ENCODE measurements at places on chromosomes 11 and 22.

GRCh38 chr11:108218455-108218854, 4.0 kb downstream of the NPAT start:
- DNase-seq, result no peak

GRCh38 chr22:41762980-41763779, 37.3 kb upstream of the CCDC134 start:
- DNase-seq, result no peak

DNA sequence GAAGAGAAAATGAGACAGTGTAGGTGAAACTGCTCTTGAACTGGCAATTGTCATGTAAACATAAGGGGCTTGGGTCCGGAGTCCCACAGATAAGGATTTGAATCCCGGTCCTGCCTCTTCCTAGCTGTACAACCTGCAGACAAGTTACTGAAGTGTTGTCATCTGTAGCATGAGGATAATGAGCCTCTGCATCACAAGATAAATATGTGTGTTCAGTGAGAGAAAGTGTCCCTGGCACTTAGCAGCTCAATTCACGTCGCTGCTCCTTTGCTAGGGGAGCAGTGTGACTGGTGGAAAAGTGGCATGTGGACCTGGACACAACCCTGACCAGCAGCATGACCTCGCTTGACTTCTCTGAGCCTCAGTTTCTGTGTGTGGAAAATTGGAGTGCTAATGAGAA, 73.7 kb upstream of the NECTIN1 start:
- DNase-seq, result no peak

DNA sequence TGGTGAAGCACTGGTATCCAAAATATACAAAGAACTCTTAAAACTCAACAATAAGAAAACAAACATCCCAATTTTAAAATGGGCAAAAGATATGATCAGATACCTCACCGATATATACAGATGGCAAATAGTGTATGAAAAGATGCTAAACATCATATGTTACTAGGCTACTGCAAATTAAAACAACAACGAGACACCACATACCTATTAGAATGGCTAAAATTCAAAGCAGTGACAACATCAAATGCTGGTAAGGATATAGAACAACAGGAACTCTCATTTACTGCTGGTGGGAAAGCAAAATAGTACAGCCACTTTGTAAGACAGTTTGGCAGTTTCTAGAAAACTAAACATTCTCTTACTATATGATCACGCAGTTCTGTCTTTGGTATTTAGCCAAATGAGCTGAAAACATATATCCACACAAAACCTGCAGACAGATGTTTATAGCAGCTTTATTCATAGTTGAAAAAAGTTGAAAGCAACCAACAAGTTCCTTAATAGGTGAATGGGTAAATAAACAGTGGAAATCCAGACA, 38.5 kb downstream of the SIK3 start:
- no peak for DNase-seq

GRCh38 chr22:26196657-26197056, 27.4 kb downstream of the SEZ6L start:
- no peak for DNase-seq

DNA sequence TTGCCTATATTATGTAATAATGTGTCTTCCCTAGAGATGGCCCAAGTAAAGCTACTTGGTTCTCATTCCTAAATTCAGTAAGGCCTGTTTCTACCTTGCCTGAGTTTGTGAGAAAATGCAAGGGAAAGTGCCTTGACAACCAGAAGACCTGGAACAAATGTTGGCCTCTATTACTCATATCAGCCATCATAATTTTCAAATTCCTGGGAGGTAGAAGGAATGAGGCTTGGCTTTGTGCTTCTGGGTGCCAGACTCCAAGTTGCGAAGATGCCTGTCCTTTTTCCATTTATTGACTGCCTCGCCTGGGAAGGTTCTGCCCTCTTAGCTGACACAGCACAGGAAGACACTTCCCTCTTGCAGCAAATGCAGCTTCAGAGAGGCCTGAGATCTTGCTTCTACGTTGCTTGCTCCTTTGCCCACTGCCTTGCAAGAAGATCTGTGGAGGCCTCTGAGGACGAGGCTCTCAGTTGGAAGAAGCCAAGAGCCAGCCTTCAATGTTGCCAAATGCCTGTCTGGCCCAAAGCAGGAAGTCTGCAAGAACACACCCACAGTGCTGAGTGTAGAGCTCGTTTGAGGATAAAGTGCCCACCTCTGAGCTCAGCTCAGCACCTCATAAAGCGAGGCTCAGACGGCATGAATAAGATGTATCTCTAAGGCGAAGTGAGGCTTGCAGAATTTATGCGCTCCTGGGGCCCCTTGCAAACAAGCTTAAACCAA, 120.1 kb downstream of the GALNT18 start:
- DNase-seq, result no peak

DNA sequence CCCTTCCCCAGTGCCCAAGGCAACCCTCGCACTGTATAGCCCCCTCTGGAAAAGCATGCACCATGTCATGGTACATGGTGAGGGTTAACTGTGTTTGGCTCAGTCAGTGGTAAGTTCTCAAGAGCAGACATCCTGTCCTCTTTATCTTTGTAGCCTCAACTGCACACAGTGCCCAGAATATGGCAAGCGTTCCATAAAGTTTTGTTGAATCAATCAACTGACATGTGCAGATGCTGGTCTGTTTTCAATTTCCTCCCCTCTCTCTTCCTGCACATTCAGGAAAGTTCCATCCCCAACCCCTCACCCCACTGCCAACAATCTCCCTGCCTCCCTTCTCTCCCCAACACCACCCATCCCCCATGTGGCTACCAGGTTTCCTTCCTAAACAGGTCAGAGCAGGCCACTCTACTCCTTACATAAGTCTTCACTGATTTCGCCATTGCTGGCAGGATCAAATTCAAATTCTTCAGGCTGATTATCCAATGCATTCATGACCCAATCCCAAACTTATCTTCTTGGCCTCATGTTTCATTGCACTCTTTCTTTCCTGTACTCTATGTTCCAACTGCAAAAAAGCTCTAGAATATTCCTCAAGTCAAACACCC, 15.5 kb upstream of the TMPRSS5 start:
- DNase-seq, result no peak

- no peak for DNase-seq
Observed at GRCh38 chr11:15707194-15707593, 592.5 kb downstream of the INSC start.

- DNase-seq, result no peak
Observed at GRCh38 chr11:28350216-28350615, 242.0 kb downstream of the METTL15 start.

GRCh38 chr11:27735281-27735680, 35.0 kb upstream of the BDNF start:
- DNase-seq, result no peak

DNA sequence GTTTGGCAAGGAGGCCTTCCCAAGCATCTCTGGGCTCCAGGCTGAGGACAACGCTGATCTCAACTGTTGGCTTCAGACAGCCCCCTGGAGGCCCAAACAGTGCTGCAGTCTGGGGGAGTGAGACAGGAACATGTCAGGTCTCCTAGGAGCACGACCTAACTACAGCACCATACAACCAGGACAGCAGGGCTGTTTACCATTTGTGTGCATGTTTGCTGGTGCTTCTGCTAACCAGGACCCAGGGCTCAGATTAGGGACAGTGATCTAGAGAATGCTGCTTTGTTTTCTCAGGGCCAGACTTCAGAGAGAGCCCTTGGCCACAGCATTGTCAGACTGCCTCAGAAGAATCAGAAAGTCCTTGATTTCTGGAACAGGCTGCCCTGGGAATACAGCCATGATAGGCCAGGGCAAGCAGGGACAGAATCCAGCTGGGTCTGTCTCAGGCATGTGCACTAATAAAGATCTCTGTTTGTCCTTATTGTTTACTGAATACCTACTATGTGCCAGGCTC, 126.5 kb downstream of the VPREB1 start:
- no peak for DNase-seq
